ENCODE measurements at places on chromosomes 5 and 9.
A peak's percentile ranks its signal among the peaks of the same experiment; 100 is the strongest.

GRCh38 chr5:179417016-179417415 lies 71.8 kb upstream of the ADAMTS2 start:
- DNase-seq, result no peak

DNA sequence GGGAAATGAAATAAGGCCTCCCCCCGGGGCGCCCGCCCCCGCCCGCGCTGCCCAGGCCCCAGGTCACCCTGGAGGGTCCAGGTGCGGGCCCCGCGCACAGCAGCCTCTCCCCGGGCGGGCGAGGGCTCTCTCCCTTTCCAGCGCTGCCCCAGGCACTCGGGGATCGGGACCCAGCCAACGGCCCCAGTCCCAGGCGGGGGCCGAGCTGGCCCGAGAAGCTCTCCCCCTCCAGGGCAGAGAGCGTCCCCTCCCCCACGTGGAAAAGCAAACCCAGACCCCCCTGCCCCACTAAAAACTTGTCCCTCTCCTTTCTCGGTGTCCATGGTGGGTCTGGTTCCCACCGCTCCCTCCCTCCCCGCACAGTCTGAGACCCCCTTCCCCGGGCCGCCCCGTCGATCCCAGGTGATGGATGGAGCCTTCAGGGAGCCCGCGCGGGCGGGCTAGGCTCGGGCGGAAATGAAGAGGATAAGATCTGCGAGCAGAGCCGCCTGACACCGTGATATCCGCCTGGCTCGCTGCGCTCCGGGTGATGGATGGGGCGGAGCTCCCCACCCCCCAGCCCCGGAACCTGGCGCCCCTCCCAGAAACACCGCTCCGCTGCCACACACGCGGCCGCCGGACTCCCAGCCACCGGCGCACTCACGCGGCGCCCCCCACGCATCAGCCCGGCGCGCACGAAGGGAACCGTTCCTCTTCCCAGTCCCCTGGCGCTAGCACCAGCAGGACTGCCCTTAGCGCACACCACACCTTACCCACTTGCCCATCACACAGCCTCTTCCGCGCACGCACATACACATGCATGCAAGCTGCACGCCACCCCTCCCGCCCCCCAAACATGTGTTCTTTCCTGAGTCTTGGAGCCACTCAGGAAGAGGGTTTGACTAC lies 81.7 kb upstream of the ZBTB43 start:
- peak; percentile 36 for DNase-seq

DNA sequence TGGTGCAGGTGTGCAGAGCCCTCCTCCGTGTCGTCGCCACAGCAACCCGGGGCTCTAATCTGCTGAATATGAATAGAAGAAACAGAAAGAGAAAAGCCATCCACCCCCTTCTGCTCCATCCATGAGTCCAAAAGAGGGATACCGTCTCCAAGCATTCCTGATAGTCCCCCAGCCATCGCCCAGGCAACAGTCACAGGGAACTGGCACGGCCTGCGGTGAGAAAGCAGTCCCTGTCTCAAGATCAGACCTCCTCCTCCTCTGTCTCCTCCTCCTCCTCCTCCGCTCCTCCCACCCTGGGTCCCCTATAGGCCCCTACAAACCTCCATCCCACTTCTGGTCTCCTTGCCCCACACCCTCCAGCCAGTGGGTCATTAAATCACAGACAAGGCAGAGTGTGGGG lies 308.1 kb upstream of the MPDZ start:
- no peak for DNase-seq

GRCh38 chr5:103498211-103498610 lies 64.4 kb downstream of the NUDT12 start:
- no peak for DNase-seq

DNA sequence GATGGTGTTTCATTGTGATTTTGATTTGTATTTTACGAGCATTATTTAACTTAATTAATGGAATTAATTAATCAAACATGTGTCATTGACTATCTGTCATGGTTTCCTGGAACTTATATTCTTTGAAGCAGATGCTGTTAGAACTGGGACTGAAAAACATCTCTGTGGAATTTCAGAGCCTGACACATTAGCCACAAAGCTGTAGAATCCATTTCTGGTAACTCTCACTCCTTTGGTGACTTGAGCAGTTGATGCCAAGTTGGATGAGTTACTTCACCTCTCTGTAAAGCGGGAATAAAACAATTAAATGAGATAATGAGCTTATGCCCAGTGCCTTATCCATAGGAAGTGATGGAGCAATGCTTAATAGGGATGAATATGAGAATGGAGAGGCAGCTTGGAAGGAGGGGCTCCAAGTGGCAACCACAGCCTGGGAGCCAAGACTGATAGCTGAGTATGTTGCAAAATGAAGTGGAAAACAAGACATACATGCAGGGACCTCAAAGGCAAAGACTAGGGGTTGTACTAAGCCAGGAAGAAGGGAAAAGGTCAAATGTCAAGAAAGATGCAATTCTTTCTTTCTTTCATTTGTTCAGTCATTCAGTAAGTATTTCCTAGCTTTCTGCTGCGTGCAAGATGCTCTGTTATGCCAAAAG lies 23.1 kb upstream of the ADRA1B start:
- DNase-seq, result no peak

GRCh38 chr9:123002754-123003153 lies 30.7 kb upstream of the GPR21 start:
- no peak for DNase-seq

- no peak for DNase-seq
Measured at GRCh38 chr9:77765781-77766259, 117.7 kb upstream of the GNA14 start.

GRCh38 chr5:57891443-57891842 lies 408.8 kb upstream of the ACTBL2 start:
- no peak for DNase-seq

GRCh38 chr9:78035383-78035993 lies 3.9 kb upstream of the GNAQ start:
- DNase-seq, result peak; percentile 83

- DNase-seq, result no peak
Measured at GRCh38 chr9:83701286-83701685, 6.5 kb downstream of the UBQLN1 start.

GRCh38 chr9:36928670-36929349 lies 105.3 kb downstream of the PAX5 start:
- DNase-seq, result peak; percentile 68

- DNase-seq, result no peak
Measured at GRCh38 chr9:2298217-2298616, 283.1 kb downstream of the SMARCA2 start.

- DNase-seq, result peak; percentile 24
Measured at GRCh38 chr5:177997319-177997670, 1.3 kb upstream of the PROP1 start.

DNA sequence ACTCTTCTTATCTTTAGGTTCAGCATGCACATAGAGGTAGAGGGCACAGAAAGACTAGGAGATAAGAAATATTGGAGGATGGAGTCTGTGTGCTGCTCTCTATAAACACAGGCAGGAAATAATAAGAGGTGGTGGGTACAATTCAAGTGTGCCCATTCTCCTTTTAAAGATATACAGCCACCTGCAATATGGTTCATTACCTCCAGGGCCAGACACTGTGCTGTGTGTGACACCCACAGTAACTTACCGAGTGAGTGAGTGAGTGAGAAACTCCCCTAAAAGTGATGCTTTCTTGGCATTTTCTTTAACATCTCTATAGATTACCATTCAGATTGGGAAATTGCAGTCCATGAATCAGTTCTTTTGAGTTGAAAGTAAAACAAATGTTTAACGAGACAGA lies 311.8 kb upstream of the KCNN2 start:
- no peak for DNase-seq

DNA sequence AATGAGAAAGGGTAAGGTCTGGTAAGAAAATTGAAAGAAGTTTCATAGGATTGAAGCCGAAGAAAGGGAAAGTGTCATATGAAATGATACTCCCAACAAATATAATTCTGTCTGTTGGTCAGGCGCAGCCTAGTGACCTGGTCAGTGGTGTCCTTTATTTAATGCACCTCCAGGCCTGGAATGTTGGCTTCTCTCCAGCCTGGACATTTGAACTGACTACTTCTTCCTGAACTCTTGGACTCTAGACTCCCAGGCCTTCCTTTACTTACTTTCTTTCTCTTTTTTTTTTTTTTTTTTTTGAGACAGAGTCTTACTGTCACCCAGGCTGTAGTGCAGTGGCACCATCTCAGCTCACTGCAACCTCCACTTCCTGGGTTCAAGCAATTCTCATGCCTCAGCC lies 1381.5 kb upstream of the WWC1 start:
- DNase-seq, result no peak

DNA sequence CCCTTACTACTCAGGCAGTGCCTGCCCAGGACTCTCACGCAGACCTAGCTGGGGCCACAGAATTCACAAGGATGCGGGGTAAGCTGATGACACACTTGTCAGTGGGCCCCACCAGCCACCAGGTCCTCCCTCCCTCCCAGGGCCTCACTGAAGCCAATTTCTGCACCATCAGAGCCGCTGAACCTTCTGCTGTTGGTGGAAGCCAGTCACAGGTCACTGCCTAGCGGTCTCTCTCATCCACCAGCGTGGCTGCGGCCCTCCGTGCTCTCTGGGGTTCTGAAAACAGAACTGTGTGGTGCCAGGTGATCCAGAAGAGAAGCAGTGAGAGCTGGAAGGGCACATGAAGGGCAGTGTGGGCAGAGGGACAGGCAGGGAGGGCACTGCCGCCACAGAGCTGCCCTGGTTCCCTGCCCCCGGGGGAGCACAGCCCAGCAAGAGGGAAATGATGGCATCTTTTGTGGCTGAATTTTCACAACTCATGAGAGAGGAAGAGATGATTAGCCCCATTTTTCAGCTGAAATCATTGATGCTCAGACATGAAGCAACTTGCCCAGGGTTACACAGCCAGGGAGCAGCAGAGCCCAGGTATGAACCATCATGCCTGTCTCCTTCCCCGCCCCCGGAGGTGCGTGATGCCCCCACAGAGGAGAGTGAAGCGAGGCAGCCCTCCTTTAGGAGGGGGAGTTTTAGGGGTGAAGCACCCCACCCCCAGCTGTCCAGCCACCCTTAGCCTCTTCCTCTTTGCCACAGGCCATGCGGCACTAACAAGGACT lies 41.4 kb upstream of the CPLX2 start:
- DNase-seq, result no peak

DNA sequence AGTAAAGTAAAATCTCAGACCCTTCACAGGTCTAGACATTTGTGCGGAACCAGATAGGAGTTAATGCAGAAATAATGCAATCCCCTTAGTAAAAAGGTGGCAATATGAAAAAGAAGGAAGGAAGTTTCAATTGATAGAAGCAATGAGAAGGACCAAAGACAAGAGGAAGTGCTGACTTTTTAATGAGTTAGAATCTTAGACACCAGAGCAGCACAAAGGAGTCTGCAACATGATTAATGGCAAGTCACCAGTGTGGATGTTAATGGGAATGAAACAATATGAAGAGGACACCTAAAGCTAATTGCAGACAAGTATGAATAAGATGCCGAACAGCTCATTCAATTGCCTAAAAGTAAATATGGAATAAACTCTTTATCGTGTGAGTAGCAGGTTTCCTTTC lies 50.9 kb downstream of the MEGF9 start:
- DNase-seq, result peak; percentile 27

- peak; percentile 22 for DNase-seq
Measured at GRCh38 chr5:143920772-143921171, 108.8 kb downstream of the HMHB1 start.

DNA sequence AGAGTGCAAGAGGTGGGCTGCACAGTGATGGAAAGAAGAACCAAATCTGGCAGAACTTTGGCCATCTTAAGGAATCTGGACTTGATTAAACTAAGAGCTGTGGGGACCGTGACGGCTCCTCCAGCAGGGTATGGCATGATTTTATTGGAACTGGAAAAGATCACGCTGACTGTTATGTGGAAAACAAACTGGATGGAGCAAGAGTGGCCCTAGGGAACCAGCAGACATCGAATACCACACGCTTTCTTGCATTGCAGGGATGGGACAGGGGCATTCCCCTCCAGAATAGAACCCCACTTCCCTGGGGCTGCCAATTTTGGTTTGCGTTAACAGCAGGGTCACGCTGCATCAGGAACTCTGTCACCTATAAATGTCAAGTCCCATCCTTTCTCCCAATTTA lies 38.8 kb downstream of the INSYN2B start:
- no peak for DNase-seq

DNA sequence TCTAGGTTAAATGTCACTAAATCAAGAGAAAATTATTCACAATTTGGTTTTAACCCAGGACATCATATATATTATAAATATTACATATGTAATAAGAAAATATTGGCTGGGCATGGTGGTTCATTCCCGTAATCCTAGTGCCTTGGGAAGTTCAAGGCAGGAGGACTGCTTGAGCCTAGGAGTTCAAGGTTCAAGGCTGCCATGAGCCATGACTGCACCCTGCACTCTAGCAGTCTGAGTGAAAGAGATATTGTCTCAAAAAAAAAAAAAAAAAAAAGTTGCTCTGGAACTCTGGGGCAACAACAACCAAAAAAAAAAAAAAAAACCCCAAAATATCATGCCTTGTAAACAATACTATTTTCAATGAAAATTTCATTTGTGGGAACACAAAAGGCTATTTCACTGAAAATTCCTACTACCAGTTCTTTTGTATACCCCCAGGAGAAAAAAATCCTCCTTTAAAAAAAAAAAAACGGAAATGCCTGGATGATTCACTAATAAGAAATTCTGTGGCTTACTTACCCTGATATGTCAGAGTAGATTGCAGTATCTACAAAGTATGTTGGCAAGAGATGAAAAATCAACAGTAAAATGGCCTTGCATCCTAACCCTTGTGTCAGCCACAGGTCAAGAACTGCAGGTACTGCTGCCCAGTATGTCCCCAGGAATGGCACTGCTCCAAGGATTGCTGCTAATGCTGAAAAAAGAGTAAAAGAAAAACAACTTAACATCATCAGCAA lies 22.6 kb upstream of the CTNNAL1 start:
- peak; percentile 69 for DNase-seq

- DNase-seq, result no peak
Measured at GRCh38 chr5:179840321-179840720, 18.3 kb downstream of the MRNIP start.

DNA sequence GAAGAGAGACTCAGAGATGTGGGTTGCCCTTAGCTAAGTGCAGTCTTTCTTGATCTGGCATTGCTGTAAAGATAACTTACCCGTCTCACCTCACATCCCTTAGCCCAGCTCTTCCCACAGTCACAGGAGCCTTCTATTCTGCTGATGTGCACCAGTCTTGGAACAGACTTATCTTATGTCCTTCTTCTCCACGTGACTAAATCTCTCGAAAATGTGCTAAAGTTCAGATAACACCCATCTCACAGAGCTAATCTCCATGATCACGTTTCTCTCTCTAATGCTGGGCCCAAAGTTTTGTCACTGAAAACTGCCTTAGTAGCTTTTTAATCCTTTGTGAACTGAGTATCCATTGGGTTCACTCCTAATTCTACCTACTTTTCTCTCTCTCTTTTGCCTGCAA lies 16.7 kb downstream of the SLC36A1 start:
- DNase-seq, result no peak

- no peak for DNase-seq
Measured at GRCh38 chr9:98208635-98209034, 16.2 kb upstream of the CORO2A start.

GRCh38 chr5:74579215-74579614 lies 61.3 kb downstream of the ENC1 start:
- no peak for DNase-seq

DNA sequence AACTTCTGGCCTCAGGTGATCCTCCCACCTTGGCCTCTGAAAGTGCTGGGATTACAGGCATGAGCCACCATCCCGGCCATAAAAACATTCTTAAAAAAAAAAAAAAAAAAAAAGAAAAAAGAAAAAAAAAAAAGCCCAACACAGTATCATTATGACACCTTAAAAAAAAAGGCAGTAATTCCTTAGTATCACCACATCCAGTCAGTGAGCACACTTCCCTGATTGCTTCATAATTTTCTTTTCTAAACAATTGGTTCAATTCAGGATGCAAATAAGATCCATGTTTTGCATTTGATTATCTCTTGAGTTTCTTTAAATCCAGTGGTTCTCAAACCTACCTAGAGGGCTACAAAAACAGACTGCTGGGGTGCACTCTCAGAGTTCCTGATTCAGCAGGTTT lies 182.5 kb downstream of the CDK5RAP2 start:
- DNase-seq, result no peak

Measured in epithelial cell of esophagus (primary cell).